ENCODE measurements at places on chromosomes 16 and 17. TPM values are rescaled to one million over a fixed set of nuclear protein-coding genes. Genes with fewer than 3 reads are reported as not detected.

- no peak for DNase-seq
- no peaks in the 10 kb centered on the region for H3K36me3 ChIP-seq
- peak overlapping the region; percentile 55 for H3K27ac ChIP-seq
- peak overlapping the region; percentile 63 for H3K4me3 ChIP-seq
Measured at GRCh38 chr16:47037396-47037745, 63.9 kb upstream of the DNAJA2 start.

GRCh38 chr17:10271106-10271562 is 72.7 kb upstream of the GAS7 start:
- no peaks in the 10 kb centered on the region for H3K27me3 ChIP-seq
- H3K36me3 ChIP-seq: no peaks in the 10 kb centered on the region
- H3K4me3 ChIP-seq: no peak overlapping the region
- no peaks in the 10 kb centered on the region for H3K4me1 ChIP-seq

DNA sequence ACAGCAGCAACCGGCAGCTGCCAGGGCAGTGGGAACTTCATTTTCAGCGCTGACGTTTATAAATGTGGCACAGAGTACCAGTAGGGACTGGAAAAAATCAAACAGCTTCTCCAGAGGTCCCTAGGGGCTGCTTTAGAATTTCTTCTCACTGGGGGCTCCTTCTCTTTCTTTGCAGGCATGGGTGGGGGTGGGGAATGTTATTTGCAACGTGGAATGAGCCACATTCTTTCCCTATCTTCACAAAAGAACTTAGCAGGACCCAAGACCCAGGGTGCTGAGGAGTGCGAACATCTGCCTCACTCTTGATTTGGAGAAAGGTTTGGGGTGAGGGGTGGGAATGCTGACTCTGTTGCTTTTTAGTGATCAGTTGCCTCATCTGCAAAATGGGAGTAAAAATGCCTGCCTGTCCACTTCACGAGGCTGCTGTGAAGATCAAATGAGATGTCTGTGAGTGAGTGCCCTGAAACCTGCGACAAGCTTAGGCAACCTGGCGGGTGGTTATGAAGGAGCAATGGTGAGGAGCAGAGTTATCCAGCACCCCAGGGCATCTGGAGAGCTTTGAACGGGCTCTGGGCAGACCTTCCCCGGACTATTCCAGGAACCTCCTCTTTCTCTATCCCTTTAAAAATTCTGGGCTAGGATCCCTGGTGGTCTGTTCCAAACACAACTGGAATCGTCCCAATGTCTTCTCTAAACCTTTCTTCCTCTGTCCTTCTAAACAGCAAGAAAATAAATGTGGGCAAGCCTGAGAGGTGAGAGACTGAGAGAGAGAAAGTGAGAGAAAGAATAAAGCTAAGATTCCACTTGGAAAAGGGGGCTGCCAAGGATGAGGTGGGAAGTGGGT is 10.7 kb upstream of the PIPOX start:
- no peak overlapping the region for H3K4me3 ChIP-seq
- H3K4me1 ChIP-seq: no peaks in the 10 kb centered on the region
- H3K36me3 ChIP-seq: no peaks in the 10 kb centered on the region
- peaks cover 5% of the 10 kb centered on the region for H3K27me3 ChIP-seq

DNA sequence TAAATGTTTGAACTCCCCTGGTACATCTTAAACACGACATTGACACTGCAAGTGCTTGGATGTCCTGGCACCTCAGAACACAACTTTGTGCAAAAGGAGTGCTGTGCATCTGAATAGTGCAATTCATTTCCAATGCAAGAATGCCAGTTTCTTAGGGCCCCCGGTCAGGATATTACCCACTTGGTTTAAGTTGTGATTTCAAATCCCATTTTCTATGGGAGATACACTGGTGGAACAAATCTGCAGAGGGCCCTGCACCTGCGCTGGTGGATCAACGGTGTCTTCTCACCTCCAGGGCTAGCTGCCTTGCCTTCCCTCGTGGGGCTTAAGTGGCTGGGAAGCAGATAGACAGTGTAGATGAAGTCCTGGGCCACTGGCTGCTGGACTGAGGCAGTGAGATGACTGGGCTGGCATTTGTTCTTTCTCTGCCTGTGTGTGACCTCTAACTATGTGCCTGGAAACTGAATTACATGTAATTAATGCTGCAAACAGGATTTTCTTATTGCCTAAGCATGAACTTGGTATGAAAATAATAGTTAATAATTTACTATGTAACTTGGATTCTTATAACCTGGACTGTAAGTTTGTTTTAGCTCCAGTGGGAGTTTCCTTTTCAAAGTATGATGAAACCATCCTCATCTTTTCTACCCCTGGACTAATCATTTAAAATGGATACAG is 20.9 kb downstream of the HAPSTR1 start:
- no peaks in the 10 kb centered on the region for H3K27me3 ChIP-seq
- peaks cover 96% of the 10 kb centered on the region for H3K4me1 ChIP-seq
- H3K4me3 ChIP-seq: no peak overlapping the region
- no peak overlapping the region for H3K27ac ChIP-seq
- no peak for DNase-seq
- peaks cover 53% of the 10 kb centered on the region for H3K36me3 ChIP-seq

- no peaks in the 10 kb centered on the region for H3K4me1 ChIP-seq
- H3K4me3 ChIP-seq: no peak overlapping the region
- no peaks in the 10 kb centered on the region for H3K36me3 ChIP-seq
- no peak for DNase-seq
- no peaks in the 10 kb centered on the region for H3K27me3 ChIP-seq
Measured at GRCh38 chr16:8722025-8722348, 47.6 kb downstream of the ABAT start.

DNA sequence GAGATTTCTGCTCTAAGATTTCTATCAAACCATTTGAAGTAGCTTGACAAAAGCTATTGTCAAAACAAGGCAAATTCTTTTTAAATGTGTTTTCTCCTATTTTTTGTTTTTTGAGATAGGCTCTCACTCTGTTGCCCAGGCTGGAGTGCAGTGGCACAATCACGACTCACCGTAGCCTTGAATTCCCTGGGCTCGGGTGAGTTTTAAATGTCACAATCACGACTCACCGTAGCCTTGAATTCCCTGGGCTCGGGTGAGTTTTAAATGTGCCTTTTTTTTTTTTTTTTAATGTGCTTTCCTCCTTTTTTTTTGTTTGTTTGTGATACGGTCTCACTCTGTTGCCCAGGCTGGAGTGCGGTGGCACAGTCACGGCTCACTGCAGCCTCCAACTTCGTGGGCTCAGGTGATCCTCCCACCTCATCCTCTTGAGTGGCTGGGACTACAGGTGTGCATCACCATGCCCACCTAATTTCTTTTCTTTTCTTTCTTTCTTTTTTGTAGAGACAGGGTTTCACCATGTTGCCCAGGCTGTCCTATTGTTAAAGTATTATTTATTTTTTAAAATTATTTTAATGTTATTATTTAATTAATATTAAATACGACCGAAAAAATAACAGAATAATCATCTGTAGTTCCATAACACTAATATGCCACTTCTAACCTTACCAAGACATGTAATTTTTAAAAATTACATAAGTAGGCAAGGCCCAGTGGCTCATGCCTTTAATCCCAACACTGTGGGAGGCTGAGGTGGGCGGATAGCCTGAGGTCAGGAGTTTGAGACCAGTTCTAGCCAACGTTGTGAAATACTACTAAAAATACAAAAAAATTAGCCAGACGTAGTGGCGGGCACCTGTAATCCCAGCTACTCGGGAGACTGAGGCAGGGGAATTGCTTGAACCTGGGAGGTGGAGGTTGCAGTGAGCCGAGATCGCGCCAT is 69.7 kb upstream of the FA2H start:
- DNase-seq: no peak
- no peaks in the 10 kb centered on the region for H3K36me3 ChIP-seq
- no peak overlapping the region for H3K4me3 ChIP-seq
- no peak overlapping the region for H3K27ac ChIP-seq
- H3K4me1 ChIP-seq: no peaks in the 10 kb centered on the region
- H3K27me3 ChIP-seq: no peaks in the 10 kb centered on the region

DNA sequence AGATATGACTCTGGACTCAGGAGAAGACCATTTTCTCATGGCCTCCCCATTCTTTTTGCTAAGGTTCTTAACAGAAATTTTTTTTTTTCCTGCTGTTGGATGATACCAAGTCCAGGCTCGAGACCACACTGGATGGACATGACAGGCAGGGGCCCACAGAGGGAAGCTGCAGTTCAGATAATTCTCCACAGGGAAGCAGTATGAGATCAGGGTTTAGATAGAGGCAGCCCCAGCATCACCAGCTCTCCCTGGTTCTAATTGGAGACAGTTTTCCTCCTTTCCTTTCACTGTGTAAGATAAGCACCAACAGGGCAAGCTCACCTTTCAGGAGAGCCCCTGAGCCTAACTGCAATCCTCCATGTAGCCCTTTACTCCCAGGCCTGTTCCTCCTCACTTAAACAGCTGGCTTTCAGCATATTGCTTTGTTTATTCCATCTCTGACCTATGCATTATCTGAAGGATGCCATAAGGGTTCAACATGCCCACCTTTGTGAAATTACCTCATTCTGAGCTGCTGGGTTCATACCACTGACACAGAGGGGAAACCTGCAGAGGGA is 108.1 kb downstream of the SNX11 start:
- no peaks in the 10 kb centered on the region for H3K4me1 ChIP-seq
- H3K27ac ChIP-seq: no peak overlapping the region

DNA sequence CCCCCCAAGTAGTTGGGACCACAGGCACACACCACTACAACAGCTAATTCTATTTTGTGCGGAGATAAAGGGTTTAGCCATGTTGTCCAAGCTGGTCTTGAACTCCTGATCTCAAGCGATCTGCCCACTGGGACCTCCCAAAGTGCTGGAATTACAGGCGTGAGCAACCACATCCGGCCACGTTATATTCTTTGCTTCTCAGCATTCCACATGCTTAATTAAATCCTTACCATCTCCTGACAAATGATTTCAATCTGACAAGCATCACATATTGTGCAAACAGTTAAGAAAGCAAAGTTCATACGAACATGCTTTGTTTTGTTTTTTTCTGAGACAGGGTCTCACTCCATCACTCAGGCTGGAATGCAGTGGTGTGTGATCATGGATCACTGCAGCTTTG is 18.2 kb downstream of the HIGD1B start:
- H3K4me1 ChIP-seq: no peaks in the 10 kb centered on the region
- H3K36me3 ChIP-seq: peaks cover 98% of the 10 kb centered on the region
- no peak overlapping the region for H3K27ac ChIP-seq
- DNase-seq: no peak
- no peak overlapping the region for H3K4me3 ChIP-seq

DNA sequence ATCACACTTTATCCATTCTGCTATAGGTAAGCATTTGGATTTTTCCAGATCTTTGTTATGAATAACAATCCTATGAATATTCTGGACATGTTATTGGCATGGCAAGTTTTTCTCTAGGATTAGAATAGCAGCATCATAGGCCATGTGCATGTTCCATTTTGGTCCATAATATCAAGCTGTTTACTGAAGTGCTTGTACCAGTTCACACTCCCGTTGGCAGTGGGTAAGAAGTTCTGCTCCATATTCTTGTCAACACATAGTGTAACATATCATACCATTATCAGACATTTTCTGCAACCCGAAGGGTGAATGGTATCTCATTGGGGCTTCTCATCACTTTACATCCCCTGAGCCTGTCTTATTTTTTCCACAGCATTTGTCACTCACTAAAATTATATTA is 661.9 kb upstream of the SALL1 start:
- no peaks in the 10 kb centered on the region for H3K27me3 ChIP-seq
- DNase-seq: no peak
- no peak overlapping the region for H3K4me3 ChIP-seq
- H3K4me1 ChIP-seq: no peaks in the 10 kb centered on the region

GRCh38 chr17:1813088-1813487 is 16.6 kb downstream of the SMYD4 start:
- no peak overlapping the region for H3K4me3 ChIP-seq
- peaks cover 39% of the 10 kb centered on the region for H3K36me3 ChIP-seq
- H3K4me1 ChIP-seq: no peaks in the 10 kb centered on the region
- peak; percentile 7 for DNase-seq
- no peak overlapping the region for H3K27ac ChIP-seq

DNA sequence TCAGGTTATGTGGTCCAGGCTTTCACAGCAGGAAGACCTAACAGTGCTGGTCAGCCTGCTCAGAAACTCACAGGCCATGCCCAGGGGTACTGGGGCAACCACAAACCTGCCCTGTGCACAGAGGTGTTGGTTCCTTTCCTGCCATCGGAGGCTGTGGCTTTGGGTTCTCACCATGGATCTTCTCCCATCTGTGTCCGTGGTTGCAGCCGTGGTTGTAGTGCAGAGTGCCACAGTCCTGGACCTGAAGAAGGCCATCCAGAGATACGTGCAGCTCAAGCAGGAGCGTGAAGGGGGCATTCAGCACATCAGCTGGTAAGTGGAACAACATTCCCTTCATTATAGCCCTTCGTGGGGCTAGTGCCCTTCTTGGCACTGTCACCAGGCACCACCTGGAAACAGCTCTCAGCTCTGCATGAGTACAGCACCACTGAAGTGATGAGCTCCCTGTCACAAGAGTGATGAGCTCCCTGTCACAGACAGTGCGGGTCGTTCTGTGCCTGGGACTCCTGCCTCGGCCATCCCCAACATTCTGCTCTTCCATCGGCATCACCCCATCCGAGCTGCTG is 2.0 kb downstream of the SNRNP25 start:
- H3K4me1 ChIP-seq: peaks cover 25% of the 10 kb centered on the region
- H3K36me3 ChIP-seq: peaks cover 55% of the 10 kb centered on the region
- H3K27ac ChIP-seq: no peak overlapping the region
- peak; percentile 24 for DNase-seq

DNA sequence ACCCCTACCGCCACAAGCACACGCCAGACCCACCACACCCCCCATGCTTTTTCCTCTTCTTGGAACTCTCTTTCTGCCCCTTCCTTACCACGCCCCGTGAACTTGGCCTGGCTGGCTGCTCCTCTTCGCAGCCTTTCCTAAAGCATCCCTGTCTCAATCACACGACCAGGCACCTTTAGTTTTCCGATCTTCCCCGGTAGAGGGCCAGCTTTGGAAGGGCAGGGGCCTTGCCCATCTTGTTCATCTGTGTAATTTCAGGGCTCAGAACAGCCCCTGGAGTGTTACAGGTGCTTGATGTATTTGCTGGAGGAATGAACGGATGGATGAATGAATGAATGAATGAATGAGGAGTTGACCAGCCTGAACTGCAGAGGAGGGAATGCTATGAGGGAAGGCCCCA is 3.7 kb downstream of the SPPL2C start:
- no peaks in the 10 kb centered on the region for H3K36me3 ChIP-seq
- DNase-seq: no peak
- no peak overlapping the region for H3K27ac ChIP-seq
- no peaks in the 10 kb centered on the region for H3K4me1 ChIP-seq
- peaks cover 23% of the 10 kb centered on the region for H3K27me3 ChIP-seq

The MYL11 gene
- not detected for total RNA-seq

The PEMT gene
- 20.1 TPM for total RNA-seq

The DNAH9 gene
- 22.3 TPM for total RNA-seq

The ITGA2B gene
- 5.2 TPM for total RNA-seq
